ENCODE measurements at places on chromosomes 4 and X.
A peak's percentile ranks its signal among the peaks of the same experiment; 100 is the strongest.

DNA sequence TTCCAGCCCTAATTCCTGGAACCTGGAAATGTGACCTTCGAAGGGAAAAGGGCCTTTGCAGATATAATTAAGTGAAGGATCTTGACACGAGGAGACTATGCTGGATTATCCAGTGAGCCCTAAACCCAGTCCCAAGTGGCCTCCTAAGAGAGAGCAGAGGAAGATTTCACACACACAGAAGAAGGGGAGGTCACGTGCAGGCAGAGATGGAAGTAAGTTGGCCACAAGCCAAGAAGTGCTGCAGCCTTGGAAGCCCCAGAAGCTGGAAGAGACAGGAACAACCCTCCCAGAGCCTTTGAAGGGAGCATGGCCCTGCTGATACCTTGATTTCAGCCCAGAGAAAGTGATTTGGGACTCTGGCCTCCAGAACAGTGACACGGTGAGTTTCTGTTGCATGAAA lies 51.9 kb downstream of the EVC2 start:
- no peak for DNase-seq

DNA sequence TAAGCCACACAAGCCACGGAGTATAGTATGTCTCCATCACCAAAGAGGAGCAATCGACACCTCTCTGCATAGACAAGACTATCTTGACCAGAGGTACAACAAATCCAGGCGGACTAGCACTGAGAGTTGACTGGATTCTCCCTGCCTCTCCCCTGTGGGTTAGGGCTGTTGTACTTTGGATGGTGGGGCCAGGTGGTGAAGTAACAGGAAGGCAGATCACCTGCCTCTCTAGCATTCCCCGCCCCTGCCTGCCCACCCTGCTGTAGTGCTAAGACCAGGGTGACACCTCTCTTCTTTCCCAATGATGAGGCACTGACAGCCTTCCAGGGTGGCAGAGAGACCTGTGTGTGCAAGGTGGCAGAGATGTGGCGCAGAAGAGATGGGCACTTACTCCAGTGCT lies 47.5 kb upstream of the TRIM2 start:
- no peak for DNase-seq

- no peak for DNase-seq
These were observed 745 bp downstream of the TRIM2 start for GRCh38 chr4:153204728-153205648.

DNA sequence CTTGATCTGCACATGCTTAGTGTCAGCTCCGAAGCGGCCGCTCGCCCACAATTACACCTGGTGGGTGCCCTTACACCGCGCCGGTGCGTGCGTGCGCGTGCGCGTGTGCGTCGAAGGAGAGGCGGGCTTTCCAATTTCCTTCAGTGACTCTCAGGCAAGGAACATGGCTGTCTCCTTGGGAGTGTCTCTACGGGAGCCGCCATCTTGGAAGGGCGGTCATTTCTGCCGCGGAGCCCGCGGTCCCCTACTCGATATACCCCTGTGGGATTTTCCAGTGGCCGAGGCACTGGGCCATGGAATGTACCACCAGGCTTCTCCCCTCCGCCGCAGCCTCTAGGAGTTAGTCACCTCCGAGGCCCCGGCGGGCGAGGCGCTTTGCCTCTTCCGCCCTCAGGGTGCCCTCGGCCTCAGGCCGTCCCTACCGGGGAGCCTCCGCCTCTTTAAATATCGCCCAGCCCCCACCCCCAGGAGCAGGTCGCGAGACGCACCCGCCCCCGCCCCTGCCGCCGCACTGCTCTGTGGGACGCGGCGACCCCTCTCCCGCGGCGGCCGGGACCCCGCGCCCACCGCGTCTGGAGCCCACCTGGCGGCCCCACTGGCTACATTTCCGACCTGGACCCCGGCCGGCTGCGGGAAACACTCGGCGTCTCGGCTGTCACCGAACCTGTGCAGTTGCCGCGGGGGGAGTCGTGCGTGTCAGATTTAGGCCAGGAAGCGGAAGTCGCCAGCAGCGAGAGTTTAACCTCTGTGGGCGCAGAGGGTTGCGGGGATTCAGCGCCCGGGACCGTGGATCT lies at the start of gene ZNF41:
ZNF41 (minus strand) TSS at position 711 of the 794 bp plus-strand sequence. CDS start 15,741 bp downstream, outside the sequence.
- peak; percentile 39 for DNase-seq

GRCh38 chr4:87478732-87479250 lies 50.4 kb downstream of the SPARCL1 start:
- no peak for DNase-seq

GRCh38 chr4:168795346-168795745 lies 214.7 kb downstream of the CBR4 start:
- DNase-seq, result no peak

DNA sequence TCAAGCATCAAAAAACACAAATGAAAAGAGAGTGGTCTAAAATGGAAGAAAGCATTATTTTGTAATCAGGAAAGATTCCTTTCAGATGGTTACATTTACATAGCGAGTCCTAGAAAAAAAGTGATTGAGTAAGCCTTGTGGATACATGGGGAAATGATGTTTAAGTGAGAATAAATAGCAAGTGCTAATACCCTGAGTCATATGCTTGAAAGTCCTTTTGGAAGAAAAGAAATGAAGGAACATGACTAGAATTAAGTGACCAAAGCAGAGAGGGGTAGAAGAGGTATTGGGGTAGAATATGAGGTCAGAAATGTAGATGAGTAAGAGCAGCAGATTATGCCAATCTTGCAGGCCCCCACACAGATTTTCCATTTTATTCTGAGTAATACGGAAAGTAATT lies 814.8 kb upstream of the GRID2 start:
- DNase-seq, result no peak

- DNase-seq, result no peak
These were observed 225.5 kb downstream of the PALLD start for GRCh38 chr4:168722391-168722790.

- DNase-seq, result no peak
These were observed 316.3 kb downstream of the CAMK2D start for GRCh38 chr4:113445286-113445685.

- no peak for DNase-seq
These were observed 6.5 kb downstream of the SLC7A3 start for GRCh38 chrX:70924294-70924911.

- DNase-seq, result no peak
These were observed 81.5 kb upstream of the CD99 start for GRCh38 chrX:2609431-2610238.

DNA sequence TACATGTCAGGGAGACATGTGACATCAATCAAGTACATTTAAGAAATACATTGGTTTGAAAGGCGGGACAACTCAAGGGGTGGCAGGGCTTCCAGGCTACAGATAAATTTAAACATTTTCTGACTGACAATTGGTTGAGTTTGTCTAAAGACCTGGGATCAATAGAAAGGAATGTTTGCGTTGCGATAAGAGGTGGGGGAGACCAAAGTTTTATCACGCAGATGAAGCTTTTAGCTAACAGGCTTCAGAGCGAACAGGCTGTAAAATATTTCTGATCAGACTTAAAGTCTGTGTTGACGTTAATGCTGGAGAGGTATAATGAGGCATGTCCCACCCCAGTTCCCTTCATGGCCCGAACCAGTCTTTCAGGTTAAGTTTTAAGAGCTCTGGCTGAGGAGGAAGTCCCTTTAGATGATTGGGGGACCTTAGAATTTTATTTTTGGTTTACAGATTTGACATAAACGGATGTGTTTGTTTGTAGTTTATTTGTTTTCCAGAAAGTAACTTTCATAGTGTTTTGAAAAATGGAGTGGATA lies 346.7 kb upstream of the RASGEF1B start:
- DNase-seq, result no peak

DNA sequence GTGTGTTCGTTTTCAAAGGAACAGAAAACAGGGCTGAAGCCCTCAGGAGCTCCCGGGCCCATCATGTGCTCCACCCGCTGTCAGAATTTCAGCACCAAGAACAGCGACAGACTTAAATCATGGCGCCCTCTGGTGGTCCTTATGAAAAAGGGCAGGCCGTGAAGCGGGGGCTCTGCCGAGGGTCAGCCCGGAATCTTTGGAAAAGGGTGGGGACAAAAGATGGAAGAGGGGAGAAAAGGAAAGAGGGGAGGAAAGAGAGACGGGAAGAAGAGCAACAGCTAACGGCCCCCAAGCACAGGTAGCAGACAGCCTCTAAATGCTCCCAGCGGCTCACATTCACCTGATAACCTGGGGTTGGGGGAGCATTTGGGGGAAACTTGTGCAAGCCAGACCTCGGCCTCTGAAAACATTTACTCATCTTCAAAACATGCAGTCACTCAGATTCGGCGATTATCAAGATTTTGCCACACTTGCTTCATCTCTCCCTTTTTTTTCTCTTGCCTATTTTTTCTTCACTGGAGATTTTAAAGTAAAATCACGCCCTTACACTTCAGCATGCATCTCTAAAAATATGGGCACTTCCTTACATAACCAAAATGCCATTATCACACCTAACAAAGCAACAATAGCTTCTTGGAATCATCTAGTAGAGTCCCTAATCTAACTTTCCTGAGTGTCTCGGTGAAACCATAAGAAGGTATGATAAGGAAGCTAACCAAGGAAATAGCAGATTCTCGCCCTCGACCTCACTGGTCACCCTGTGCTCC lies 28.1 kb upstream of the MAN2B2 start:
- peak; percentile 2 for DNase-seq

DNA sequence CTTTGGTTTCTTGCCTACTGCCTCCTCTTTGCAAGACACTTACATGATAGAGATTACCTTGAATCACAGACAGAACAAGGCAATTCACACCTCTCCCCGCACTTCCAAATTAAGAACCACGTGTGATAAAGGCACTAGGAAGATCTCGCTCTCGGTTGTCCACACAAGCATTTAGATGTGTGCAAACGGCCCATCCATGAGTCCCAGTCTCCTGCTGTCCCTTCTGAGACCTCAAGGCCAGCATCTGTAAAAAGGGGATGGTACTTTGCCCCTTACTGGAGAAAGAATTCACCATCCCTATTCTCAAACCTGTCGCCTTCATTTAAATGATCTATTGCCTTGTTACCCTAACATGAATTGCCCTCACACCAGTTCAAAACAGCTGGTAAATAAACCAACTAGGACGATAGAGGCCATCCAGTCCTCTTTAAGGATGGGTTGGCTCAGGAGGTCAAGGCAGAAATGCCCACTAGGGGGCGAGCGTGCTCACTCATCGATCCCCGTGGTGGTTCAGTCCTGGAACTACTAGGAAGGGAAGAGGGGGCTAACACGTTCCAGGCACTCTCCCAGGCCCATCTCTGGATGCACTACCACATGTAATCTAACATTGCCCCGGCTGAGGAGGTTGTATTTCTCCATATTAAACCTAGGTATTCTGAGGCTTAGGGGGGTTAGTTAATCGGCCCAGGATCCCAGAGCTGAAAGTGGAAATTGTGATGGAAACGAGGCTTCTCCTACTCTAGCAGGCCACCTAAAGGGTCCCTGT lies 95.8 kb downstream of the DHX15 start:
- no peak for DNase-seq

DNA sequence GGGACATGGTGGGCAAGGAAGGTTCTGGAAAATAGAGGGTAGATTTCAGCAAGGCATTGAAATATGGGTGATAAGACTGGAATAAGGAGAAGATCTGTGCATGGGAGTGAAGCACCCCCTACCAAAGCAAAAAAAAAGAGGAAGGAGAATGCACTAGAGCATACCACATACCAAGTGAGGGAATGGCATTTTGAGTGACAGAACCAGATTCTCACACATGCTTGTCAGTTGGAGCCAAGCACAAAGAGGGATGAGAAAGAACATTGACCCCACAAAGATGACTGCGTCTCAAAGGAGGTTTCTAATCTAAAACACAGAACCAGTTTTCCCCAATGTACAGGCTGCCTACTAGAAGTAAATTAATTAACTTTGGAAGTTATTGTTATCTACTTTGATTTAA lies 140.3 kb upstream of the SMAD1 start:
- DNase-seq, result no peak

DNA sequence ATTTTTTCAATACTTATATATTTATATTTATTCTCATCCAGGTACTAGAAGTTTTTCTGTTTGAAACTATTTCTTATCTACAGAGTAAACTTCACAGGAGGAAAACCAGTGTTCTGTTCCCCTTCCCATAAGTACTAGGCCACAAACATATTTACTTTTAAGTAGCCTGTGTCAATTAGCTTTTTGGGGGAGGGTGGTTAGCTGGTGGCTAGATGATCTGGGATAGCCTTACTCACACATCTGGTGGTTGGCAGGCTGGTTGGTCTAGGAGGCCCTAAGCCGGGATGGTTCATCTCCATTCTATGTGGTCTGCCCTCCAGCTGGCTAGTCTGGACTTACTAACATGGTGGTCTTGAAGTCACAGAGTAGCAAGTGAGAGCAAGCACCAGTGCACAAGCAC lies 6.2 kb downstream of the JADE3 start:
- no peak for DNase-seq

GRCh38 chrX:29397506-29397905 lies 810.3 kb downstream of the IL1RAPL1 start:
- DNase-seq, result no peak

GRCh38 chr4:41655177-41655576 lies 93.3 kb downstream of the PHOX2B start:
- no peak for DNase-seq

Data from stimulated activated CD8-positive, alpha-beta memory T cell treated with anti-CD3 and anti-CD28 coated beads, Interleukin-7, amount 100 ng/mL, for 1 hour (primary cell).